ENCODE measurements at places on chromosomes 7 and 10. TPM values are rescaled to one million over a fixed set of nuclear protein-coding genes. Genes with fewer than 3 reads are reported as not detected.
A peak's percentile ranks its signal among the peaks of the same experiment; 100 is the strongest.

DNA sequence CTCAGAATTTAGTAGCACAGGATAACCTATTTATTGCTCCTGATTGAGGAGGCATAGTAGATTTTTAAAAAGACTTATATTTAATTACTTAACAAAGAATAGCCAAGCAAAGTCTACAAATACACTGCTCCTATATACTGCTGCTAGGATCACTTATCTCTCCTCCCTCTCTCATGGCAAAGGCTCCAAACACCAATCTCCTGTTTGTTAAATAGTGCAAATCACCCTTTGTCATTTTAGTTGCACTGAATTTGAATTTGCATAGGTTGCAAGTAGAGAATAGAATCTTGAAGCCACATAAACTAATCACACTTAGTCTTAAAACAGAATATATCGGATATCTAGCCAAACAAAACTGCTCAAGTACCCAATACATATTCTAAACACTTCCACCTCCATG is 219.1 kb upstream of the LRRN3 start:
- ATAC-seq = no peak

GRCh38 chr7:24143547-24143946 is 140.4 kb upstream of the NPY start:
- ATAC-seq = no peak

The LRRC17 gene
- not detected for total RNA-seq

- no peak for ATAC-seq
These were observed 1158.4 kb upstream of the AUTS2 start for GRCh38 chr7:68439897-68440296.

GRCh38 chr7:50781381-50782293 is 1.1 kb downstream of the GRB10 start:
- peak; percentile 55 for ATAC-seq

The EVX1 gene
- total RNA-seq = not detected

- ATAC-seq = peak; percentile 33
These were observed at the start of gene IGF2BP3 for GRCh38 chr7:23470330-23471105. Gene IGF2BP3, minus strand, starts transcription at chr7:23470491. Its CDS starts 381 bp downstream, at chr7:23470110.

DNA sequence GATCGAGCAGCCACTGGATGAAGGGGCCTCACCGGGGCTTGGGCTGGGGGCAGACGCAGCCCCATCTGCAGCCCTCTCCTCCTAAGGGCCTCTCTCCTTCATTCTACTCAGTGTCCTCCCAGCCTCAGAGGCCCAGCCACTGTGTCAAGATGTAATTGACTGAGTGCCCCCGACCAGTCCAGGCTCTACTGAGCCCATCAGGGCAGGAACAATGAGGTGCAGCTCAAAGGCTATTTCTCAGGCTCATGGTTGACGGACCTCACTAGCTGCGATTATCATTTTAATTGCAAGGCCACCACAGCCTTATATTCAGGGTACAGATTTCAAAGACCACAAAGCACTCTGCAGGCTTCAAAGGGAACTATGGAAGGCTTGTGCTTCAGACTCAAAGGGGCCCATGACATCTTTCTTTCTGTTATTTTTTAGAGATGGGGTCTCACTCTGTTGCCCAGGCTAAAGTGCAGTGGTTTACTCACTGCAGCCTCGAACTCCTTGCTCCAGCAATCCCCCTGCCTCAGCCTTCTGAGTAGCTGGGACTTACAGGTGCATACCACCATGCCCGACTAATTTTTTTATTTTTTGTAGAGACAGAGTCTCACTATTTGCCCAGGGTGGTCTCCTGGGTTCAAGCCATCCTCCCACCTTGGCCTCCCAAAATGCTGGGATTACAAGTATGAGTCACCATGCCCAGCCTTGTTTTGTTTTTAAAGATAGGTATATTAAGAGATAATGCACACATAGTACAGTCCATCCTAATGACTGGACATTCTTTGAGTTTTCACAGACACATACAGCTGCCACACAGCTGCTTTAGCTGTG is 23.7 kb downstream of the SLC29A3 start:
- ATAC-seq = no peak

The AGAP3 gene
- 45.0 TPM for total RNA-seq

DNA sequence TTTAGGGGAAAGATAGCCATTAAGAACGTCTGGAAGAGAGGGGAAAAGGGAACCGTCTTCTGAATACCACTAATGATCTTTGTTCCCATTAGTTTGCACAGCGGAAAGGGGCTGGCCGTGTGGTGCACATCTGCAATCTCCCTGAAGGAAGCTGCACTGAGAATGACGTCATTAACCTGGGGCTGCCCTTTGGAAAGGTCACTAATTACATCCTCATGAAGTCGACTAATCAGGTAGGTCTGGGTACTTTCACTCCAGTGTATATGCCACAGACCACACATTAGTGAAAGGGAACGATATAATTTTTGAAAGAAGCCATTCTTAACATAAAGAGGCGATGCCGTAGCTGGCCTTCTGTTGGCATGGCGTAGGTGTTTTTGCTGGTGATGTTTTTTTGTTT is 74.3 kb upstream of the PDCD4 start:
- no peak for ATAC-seq

GRCh38 chr10:42987575-42987974 is 89.3 kb upstream of the RET start:
- ATAC-seq = no peak

DNA sequence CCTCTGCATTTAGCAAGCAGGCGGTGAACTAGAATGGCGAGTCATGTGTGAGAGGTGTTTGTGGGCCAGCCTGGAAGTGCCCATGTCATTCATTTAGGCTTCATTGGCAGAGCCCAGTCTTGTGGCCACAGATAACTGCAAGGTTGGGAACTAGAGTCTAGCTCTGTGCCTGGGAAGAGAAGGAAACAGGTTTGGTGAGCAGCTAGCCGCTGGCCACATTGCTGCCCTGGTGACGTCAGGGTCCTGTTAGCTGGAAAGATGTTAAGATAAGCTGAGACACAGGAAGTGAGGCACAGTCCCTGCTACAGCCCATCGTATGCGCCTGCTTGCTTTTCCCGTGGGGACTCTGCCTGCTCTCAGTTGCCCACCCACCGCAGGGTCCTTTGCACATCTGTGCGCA is 185.5 kb downstream of the CAMK1D start:
- ATAC-seq = peak; percentile 78

DNA sequence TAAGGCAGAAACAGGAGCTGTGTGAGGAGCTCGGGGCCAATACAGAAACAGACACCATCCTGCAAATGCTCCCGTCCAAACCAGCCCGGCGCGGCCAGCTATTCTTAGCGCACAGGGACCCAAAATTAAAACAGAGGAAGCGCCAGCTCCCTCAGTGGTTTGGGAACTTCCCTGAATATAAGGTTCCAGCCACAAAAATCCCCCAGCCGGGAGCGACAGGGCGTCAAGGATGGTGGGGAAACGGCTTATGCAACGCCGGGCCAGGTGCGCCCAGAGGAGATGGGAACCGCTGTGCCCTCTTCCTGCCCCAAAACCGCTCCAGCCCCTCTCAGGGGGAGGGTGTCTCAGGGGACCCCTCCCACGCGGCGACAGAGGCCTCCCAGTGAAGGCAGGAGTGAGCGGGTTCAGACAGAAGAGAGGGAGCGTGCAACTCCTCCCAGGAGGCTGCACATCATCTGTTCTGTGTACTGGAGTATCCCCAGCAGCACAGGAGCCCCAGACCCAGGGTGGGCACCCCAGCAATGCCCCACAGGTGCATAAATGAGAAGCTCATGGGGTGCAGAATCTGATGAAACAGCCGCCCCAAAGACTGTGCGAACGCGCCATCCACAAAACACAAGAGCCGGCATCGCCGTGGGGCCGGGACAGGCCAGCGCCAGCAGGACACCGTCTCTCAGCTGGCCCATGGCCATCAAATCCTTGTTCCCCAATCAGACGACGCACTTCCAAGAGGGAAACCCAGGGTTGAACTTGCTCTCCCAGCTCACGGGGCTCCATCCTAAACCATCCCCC is 73.9 kb upstream of the PDGFA start:
- peak; percentile 35 for ATAC-seq

- ATAC-seq = no peak
These were observed 468.0 kb upstream of the ZMIZ1 start for GRCh38 chr10:78600740-78601139.

GRCh38 chr7:79452032-79452494 is 1.4 kb downstream of the MAGI2 start:
- no peak for ATAC-seq

The ZNF33A gene
- total RNA-seq = 33.1 TPM

DNA sequence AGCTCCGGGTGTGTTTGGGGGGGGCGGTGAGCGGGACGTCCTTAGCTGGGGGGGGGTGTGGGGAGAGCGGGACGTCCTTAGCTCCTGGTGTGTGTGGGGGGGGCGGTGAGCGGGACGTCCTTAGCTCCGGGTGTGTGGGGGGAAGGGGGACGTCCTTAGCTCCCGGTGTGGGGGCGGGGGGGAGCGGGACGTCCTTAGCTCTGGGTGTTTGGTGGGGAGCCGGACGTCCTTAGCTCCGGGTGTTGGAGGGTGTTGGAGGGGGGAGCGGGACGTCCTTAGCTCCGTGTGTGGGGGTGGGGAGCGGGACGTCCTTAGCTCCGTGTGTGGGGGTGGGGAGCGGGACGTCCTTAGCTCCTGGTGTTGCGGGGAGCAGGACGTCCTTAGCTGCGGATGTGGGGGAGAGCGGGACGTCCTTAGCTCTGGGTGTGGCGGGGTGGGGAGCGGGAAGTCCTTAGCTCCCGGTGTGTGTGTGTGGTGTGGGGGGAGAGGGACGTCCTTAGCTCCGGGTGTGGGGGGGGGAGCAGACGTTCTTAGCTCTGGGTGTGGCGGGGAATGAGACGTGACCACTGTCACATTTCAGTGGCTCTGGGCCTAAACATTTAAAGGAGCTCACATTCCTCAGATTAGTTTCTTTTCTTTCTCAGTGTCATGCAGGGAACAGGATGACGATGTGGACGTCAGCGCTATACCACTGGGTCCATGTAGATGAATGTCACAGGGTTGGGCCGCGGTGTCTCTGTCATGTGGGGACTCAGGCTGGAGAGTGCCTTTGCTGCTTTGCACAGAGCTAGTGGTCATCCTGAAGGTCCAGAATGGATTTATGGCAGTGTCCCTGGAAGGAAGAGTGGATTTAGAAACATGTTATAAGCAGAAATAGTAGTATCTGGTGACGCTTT is 7.5 kb downstream of the DYNC2I1 start:
- ATAC-seq = peak; percentile 83

The KAZALD1 gene
- 0.45 TPM for total RNA-seq

The LLCFC1 gene
- total RNA-seq = not detected

The PDZD8 gene
- 15.6 TPM for total RNA-seq

The FASTK gene
- total RNA-seq = 71.1 TPM

GRCh38 chr7:139725077-139725476 is 52.7 kb downstream of the HIPK2 start:
- no peak for ATAC-seq

- ATAC-seq = no peak
These were observed 3.5 kb downstream of the DNAJC30 start for GRCh38 chr7:73679709-73680108.

GRCh38 chr10:42939237-42939636 is 137.6 kb upstream of the RET start:
- no peak for ATAC-seq

The GRID1 gene
- not detected for total RNA-seq

The LRRC61 gene
- 61.6 TPM for total RNA-seq

The ACTL6B gene
- total RNA-seq = not detected

- no peak for ATAC-seq
These were observed 32.1 kb upstream of the MSRB2 start for GRCh38 chr10:23063045-23063972.

The TRRAP gene
- total RNA-seq = 69.5 TPM

The GPR15LG gene
- not detected for total RNA-seq

DNA sequence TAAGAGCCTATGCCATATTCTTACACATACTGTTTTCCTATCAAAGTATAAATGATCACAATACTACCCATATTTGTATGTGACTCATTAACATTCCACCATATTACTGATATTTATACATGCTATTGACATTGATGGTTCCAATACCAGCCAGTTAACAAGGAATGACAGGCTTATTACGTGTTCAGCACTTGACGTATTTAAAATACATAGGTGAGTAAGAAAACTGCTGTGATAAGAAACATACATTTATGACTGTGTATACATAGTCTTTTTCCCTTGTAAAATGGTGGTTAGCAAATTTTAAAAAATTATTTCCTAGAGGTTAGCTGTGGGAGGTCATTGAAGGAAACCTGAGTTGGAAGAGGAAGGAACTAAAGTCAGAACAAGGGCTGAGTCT is 81.1 kb upstream of the NEUROD6 start:
- ATAC-seq = no peak

DNA sequence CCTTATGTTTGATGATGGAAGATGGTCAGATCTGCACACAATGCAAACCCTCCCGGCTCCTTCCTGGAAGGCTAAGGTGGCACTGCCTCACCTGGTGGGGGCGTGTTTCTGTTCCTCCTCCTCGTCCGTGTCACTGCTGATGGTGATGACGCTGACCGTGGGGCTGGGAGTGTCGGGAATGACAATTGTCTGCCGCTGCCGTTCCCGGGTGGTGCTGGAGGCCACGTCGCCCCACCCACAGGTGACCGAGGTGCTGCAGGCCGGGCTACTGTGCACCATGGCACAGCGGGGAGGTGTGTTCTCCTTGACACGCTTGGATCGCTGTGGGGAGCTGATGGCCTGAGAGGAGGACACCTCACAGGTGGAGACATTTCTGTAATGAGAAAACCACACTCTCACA is 73.1 kb downstream of the CLEC2L start:
- no peak for ATAC-seq

The CARD11 gene
- 112 TPM for total RNA-seq

DNA sequence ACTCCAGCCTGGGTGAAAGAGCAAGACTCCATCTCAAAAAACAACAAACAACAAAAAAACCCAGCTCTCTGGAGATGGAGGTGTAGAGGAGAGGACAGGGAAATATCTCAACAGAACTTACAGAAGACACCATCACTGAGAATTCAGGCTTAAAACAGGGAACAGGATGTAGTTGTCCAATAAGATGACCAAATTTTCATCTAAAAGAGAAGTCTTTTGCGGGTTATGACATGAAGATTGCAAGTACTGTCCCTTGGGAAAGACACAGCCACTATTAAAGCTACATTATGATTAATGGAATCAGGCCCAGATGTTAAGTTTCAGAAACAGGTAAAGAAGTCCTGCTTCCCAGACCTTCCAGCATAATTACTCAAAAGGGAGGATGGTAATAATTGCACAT is 235.2 kb upstream of the NRP1 start:
- no peak for ATAC-seq

DNA sequence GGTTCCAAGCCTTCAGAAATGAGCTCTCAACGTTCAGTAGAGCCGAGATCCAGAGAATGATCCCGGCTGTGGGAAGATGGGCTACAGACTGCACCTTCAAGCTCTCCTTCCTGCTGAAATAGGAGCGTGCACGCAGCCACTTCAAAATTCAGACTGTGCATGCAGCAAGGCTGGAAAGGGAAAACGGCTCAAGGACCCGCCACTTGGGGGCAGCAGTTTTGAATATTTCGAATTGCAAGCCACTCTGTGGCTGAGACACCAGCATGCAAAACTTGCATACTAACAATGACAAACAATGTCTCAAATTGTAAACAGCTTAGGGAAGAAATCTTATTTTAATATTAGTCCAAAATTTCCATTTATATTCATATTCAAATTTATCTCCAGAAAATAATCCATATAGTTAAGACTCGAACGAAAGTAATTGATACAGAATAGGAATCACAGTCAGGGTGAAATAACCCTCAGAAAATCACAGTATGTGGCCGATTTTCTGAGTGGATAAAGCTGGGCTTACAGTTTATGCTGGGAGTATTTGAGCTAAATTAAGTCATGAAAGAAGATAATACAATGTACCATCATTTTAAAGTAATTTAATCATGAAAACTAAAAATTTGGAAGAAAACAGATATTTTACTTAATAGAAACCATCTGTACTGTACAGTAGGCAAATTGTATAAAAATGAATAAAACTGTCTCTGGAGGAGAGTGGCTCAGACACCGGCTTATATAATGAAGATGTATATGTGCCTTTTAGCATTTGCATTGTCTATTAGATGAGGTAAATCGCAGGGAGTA is 137.9 kb upstream of the MKI67 start:
- peak; percentile 32 for ATAC-seq

GRCh38 chr7:34091321-34091917 is 186.1 kb downstream of the BMPER start:
- no peak for ATAC-seq
